ENCODE measurements at places on chromosomes 5 and 9. TPM values are rescaled to one million over a fixed set of nuclear protein-coding genes. Genes with fewer than 3 reads are reported as not detected.

PTGES gene
- total RNA-seq = 0.38 TPM

OR13C5 gene
- not detected for total RNA-seq

CNTNAP3B gene
- 2.6 TPM for total RNA-seq

C8G gene
- total RNA-seq = 1.7 TPM

AIF1L gene
- 12.2 TPM for total RNA-seq

IFNA2 gene
- total RNA-seq = not detected

FBP1 gene
- 1.1 TPM for total RNA-seq

JMY gene
- total RNA-seq = 14.4 TPM
